Foreskin keratinocyte (primary cell): ENCODE measurements at places on chromosomes 6 and 20.

GRCh38 chr6:147361311-147361981, 147.0 kb upstream of the SAMD5 start:
- no peak for DNase-seq

DNA sequence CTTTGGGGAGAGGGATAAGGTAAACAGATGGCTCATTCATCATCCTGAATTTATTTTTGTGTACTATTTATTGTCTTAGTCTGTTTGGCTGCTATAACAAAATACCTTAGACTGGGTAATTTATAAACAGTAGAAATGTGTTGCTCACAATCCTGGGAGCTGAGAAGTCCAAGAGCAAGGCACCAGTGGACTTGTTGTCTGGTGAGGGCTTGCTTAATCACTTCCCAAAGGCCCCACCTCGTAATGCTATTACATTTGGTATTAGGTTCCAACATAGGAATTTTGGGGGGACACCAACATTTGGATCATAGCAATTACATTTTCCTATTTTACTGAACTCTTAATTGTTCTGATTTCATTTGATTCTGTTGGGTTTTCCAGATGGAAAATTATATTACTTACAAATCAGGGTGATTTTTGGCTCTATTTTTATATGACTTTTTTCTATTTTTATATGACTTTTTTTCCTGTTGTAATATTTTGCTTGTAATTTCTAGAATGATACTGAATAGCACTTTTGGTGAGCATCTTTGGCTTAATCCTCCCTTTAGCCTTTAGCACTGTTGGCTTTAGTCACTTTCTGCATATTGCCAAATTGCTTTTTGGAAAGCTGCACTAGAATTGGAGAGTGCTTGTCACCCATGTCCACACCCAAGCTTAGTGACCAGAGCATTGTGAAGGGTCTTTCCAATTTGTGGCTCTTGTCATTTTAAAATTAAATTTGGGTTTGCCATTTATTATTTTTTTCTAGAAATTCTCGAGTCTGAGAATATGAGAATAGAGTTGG, 43.7 kb upstream of the TULP4 start:
- no peak for DNase-seq

- DNase-seq, result no peak
Observed at GRCh38 chr20:20946122-20946759, 159.9 kb downstream of the LINC00237 start.

GRCh38 chr6:90350689-90351554, 54.3 kb upstream of the BACH2 start:
- DNase-seq, result no peak

- no peak for DNase-seq
Observed at GRCh38 chr20:4029505-4030467, 14.4 kb upstream of the RNF24 start.

- DNase-seq, result no peak
Observed at GRCh38 chr20:26216025-26216424, 519.4 kb upstream of the ZNF337 start.

DNA sequence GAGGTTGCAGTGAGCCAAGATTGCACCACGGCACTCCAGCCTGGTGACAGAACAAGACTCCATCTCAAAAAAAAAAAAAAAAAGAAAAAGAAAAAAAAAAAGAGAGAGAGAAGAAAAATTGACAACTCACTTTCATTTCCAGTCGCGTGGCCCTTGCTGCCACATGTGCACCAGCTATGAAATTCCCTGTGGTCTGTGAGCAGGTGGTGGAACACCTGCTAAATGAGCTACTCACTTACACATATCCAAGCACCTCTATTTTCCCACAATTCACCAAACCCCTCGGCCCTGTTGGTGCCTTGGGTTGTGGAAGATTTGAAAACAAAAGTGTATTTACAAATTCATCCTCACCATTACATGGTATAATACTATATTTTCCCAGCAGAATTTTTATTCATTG, 105.2 kb upstream of the ASF1A start:
- no peak for DNase-seq

- DNase-seq, result peak; percentile 73
Observed at GRCh38 chr20:1567392-1568162, 10.1 kb upstream of the SIRPD start.

DNA sequence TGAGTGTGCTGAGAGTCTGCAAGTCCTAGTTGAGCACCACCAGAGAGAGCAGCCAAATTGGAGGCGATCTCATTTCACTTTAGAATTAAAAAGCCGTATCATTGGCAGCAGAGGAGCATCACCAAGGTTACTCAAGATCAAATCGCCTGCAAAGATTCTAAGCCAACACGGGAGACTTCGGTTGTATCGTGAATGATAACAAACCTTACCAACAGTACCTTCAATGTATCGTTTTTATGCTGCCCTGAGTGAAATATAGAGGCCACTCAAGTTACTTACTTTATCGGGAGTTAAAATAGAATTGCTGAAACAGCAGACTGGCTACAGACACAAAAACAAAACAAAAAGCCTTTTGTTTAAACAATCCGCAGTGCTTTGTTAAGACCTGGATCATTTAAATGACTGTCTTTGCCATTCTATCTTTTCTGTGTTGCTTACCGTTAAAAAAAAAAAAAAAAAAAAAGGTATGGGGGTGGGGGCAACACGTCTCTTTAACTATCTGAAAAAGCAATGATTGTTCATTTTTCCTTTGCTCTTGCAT, 14.2 kb downstream of the NHSL1 start:
- DNase-seq, result no peak

DNA sequence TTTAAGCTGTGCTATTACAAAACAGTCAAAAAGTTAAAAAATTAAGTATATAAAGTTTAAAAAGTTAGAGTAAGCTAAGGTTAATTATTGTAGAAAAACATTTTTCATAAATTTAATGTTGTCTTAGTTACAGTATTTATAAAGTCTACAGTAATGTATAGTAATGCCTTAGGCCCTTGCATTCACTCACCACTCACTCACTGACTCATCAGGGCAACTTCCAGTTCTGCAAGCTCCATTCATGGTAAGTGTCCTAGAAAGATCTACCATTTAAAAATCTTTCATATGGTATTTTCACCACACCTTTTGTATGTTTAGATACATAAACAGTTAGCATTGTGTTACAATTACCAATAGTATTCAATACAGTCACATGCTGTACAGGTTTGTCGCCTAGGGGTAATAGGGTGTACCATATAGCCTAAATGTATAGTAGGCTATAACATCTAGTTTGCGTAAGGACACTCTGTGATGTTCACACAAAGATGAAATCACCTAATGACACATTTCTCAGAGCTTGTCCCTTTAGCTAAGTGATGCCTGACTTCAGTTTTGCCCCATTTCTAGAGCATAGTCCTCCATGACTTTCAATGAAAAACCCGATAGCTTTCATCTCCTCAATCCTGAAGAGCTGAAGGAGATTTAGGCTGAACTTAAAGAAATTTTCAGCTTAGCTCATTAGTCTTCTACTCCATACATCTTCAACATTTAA, 14.9 kb upstream of the HLA-DRA start:
- DNase-seq, result peak; percentile 72

DNA sequence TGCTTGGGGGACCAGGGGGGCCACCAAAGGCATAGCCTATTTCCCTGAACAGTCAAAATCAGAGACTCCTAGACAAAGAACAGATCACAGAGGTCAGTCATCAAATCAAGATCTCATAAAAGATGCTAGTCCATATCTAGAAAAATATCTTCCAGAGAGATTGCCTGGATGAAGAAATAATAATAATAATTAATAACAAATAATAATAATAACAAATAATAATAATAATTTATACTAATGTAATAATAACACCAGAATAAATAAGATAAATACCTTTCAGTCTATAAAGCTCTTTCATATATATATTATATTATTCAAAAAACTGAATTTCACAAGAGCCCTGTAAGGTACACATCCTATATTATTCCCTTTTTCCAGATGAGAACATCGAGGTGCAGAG, 129.6 kb downstream of the PAX1 start:
- DNase-seq, result no peak

- DNase-seq, result no peak
Observed at GRCh38 chr6:144729502-144729901, 444.4 kb downstream of the UTRN start.
